Daoy (cell line): ENCODE measurements at places on chromosomes 7 and 10. TPM values are rescaled to one million over a fixed set of nuclear protein-coding genes. Genes with fewer than 3 reads are reported as not detected.

The LRRC18 gene
- not detected in 2 replicates for total RNA-seq

The GBX1 gene
- not detected in 2 replicates for total RNA-seq

The HOXA7 gene
- total RNA-seq = 21.7 and 24.4 TPM in 2 replicates

The NYAP1 gene
- 0.06 TPM in 1 of 2 replicates, not detected in the other for total RNA-seq

The SLF2 gene
- total RNA-seq = 16.6 and 31.3 TPM in 2 replicates

The RPEL1 gene
- 0.06 TPM in 2 replicates for total RNA-seq

The GPR15LG gene
- not detected in 2 replicates for total RNA-seq

The CCL24 gene
- not detected in 2 replicates for total RNA-seq

The AKR1C3 gene
- 2.1 and 4.3 TPM in 2 replicates for total RNA-seq

The SEMA3E gene
- total RNA-seq = 5.7 and 6.0 TPM in 2 replicates

The PALD1 gene
- 0.92 and 1.9 TPM in 2 replicates for total RNA-seq

The PTN gene
- total RNA-seq = 16.4 and 19.5 TPM in 2 replicates

The DYDC2 gene
- total RNA-seq = not detected in 2 replicates

The CDC14C gene
- not detected in 2 replicates for total RNA-seq

The ACSL5 gene
- total RNA-seq = 16.1 and 18.3 TPM in 2 replicates

The SPDYE9 gene
- total RNA-seq = not detected in 2 replicates

The METTL2B gene
- total RNA-seq = 78.2 and 87.8 TPM in 2 replicates

The FFAR4 gene
- not detected in 2 replicates for total RNA-seq

The INHBA gene
- total RNA-seq = 84.7 and 102 TPM in 2 replicates

The MALRD1 gene
- not detected in 2 replicates for total RNA-seq

The SLC39A12 gene
- not detected in 2 replicates for total RNA-seq

The CLDN15 gene
- 4.9 and 5.8 TPM in 2 replicates for total RNA-seq

The VSTM2A gene
- total RNA-seq = 0.23 TPM in 1 of 2 replicates, not detected in the other

The ARHGAP22 gene
- total RNA-seq = 6.2 and 17.1 TPM in 2 replicates

The CPN1 gene
- total RNA-seq = not detected in 2 replicates

The PITX3 gene
- total RNA-seq = not detected in 2 replicates

The OR2A7 gene
- total RNA-seq = 0.11 TPM in 1 of 2 replicates, not detected in the other

The PDE6C gene
- not detected in 2 replicates for total RNA-seq

The EIF4EBP2 gene
- 18.5 and 19.2 TPM in 2 replicates for total RNA-seq

The NPSR1 gene
- not detected in 2 replicates for total RNA-seq

The ATP6V0A4 gene
- 0.63 TPM in 1 of 2 replicates, not detected in the other for total RNA-seq
